ENCODE measurements at places on chromosomes 3 and 15. TPM values are rescaled to one million over a fixed set of nuclear protein-coding genes. Genes with fewer than 3 reads are reported as not detected.

SMCO1 gene
- total RNA-seq = not detected

TRIM42 gene
- total RNA-seq = not detected

SEMA3G gene
- under 0.01 TPM for total RNA-seq

SLC24A5 gene
- not detected for total RNA-seq

WDR49 gene
- not detected for total RNA-seq

TOMM70 gene
- total RNA-seq = 70.2 TPM

PLA2G4B gene
- total RNA-seq = 0.66 TPM

CPA3 gene
- not detected for total RNA-seq

SAXO2 gene
- total RNA-seq = 1.3 TPM

TCF12 gene
- total RNA-seq = 65.2 TPM

SPINT1 gene
- total RNA-seq = 1.3 TPM

SPATA12 gene
- not detected for total RNA-seq

DNAJA4 gene
- total RNA-seq = 1.9 TPM

MCF2L2 gene
- 0.29 TPM for total RNA-seq

CLDN18 gene
- total RNA-seq = not detected

CPEB1 gene
- total RNA-seq = 5.9 TPM

CIB2 gene
- total RNA-seq = 2.4 TPM

GP9 gene
- total RNA-seq = not detected

SERPINI2 gene
- not detected for total RNA-seq

CMTM8 gene
- not detected for total RNA-seq

MYEF2 gene
- 7.2 TPM for total RNA-seq

ADAMTS17 gene
- total RNA-seq = under 0.01 TPM

LSG1 gene
- total RNA-seq = 45.1 TPM

NOX5 gene
- total RNA-seq = 0.22 TPM

WWTR1 gene
- total RNA-seq = 41.1 TPM

HIGD2B gene
- total RNA-seq = not detected

EFHB gene
- not detected for total RNA-seq

Measured in placental pericyte (primary cell).